ENCODE measurements at places on chromosomes 2 and 18. TPM values are rescaled to one million over a fixed set of nuclear protein-coding genes. Genes with fewer than 3 reads are reported as not detected.

DNA sequence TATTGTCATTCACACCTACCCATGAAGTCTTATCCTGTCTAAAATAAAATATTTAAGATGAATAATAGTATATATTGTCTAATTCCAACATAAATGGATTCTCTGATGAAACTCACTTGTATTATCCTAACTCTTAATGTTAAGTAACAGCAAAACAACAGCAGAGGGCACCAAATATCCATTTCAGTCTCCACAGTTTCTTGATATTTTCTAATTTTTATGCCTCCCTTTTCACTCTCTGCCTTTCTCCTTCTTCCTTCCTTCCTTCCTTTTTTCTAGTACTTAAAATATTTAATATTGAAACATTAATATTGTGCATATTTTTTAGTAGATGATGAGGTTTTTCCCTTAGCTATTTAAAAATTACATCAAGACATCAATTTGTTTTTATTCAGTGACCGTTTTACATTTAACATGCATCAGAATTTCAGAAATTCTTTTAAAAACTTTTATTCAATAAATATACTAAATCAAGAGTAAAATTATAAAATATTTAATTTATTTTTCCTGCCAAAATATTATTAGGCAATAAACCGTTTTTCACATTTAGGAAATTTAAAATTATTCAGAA, 97.6 kb downstream of the WDR7 start:
- no peak for DNase-seq

DNA sequence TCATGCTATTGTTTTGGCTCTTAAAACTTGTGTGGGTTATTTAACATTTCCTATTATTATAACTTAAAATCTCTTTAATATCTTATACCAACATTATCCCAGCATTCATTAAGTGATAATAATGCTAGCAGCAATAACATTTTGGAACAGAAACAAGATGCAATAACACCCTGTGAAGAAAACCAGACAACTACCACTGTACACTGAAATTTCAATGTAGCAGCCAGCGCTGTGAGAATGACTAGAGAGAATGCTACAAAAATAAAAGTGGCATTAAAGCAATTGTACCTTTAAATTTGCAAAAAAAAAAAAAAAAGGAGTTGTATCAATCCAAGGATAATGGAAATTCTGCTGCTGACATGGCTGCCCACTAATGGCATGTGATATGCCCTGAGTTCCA, 269.9 kb downstream of the TTC32 start:
- DNase-seq, result no peak

- DNase-seq, result no peak
These were observed 214.7 kb downstream of the KLHL29 start for GRCh38 chr2:23599667-23600066.

Gene ORC2
- total RNA-seq, result 80.5 TPM
